Testis (tissue), 5 donors: ENCODE measurements at places on chromosomes 11 and 22. TPM values are rescaled to one million over a fixed set of nuclear protein-coding genes. Genes with fewer than 3 reads are reported as not detected.
A peak's percentile ranks its signal among the peaks of the same experiment; 100 is the strongest.

GRCh38 chr11:12111549-12112520, 1.4 kb downstream of the MICAL2 start:
- DNase-seq = peak; percentile 49

DNA sequence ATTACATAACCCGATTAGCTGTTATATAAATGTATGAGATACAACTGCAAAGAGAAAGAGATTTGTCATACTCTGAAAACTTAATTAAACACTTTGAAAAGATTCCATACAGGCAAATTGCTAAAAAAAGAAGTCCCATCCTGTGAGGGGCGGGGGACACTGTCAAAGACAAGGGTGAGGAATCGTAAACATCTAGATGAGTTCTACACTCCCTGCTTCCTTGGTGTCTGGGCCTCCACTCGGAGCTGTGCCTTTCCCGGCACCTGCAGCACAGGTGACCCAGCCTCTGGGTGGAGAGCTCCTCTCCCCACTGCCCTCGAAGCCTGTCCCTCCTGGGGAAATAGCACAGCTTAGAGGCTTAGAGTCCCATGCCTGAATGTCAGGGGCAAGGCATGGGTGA, 69.2 kb upstream of the CRYBB3 start:
- no peak for DNase-seq

DNA sequence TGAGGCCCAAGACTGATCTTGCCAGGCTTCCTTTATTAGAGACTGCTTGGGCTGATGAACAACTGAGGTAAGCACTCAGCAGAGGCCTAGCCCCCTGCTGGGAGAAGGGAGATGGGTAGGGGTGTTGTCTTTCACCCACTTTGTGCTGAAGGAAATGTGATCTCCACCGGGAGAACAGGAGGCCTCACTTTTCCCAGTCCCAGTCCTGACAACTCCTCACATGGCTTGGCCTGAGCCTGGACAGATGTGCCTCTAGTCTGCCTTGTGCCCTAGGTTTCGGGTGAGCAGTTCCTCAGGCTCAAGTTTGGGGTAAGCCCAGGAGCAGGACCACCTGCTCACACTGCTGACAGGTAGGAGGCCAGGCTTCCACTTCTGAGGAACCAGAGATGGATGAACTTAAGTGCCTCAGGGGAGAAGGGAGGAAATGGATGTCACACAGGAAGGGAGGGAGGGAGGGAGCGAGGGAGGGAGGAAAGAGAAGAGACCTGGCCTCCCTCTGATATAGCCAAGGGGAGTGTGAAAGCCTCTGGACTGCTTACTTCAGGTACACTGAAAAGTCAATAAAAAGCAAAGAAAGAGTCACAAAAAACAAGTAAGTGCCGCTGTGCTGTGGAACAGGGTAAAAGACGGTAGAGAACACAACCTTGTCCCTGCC, 8.1 kb downstream of the CLPB start:
- DNase-seq = no peak

Gene FOLR1
- 3.7 TPM for polyA plus RNA-seq

Gene CALCA
- polyA plus RNA-seq = not detected

Gene OR2AT4
- polyA plus RNA-seq = 0.04 TPM
